ENCODE measurements at places on chromosomes 2 and 18. TPM values are rescaled to one million over a fixed set of nuclear protein-coding genes. Genes with fewer than 3 reads are reported as not detected.

Gene LIMS2
- total RNA-seq = 1.2 TPM

DNA sequence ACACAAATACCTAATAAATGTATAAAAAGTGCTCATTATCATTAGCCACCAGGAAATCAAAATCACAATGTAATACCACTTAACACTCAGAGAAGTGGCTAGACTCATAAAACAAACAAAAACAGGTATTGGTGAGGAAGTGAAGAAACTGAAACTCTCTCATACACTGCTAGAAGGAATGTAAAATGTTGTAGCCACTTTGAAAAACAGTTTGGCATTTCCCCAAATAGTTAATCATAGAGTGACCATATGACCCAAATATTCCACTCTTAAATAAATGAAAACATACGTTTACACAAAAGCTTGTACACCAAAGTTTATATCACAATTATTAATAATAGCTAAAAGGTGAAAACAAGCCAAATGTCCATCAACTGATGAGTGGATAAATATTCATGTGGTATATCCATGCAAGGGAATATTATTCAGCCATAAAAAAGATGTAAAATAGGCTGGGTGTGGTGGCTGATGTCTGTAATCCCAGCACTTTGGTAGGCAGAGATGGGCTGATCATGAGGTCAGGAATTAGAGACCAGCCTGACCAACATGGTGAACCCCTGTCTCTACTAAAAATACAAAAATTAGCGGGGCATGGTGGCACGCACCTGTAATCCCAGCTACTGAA lies 86.2 kb upstream of the COL5A2 start:
- DNase-seq = no peak

DNA sequence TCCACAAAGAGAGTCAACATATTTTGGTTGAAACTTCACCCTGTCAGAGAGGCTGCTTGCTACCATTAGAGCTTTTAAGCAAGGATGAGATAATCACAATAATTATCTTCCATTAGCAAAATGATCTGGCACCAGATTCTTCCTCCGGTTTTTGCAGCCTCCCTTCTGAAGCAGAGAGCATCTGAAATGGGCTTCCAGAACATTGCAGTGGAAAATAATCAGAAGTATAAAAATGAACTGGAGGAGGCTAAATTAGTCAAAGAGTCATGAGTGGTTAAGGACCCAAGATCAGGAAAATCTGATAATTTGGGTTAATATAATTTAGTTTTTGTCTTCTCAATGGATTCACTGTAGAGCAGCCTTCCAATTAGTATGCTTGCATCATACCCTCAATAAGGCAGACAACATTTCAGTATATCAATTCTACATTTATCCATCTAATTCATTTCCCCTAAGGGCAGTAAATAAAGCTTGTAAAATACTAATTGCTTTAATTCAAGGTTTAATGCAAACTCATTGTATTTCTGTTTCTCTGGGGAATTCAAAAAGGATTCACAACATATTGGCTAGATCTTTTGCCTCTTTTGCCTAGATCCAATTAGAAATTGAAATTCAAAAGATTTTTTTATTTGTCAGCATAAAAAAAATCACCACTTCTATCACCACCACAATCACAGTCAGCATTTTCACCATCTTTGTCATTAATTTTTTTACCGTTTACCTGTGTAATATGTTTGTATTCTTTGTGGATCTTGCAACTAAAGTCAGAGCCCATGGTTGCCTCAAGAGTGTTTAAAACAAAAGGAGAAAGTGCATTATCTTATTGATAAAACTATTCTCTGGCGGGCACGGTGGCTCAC lies 537.2 kb upstream of the DCC start:
- DNase-seq = no peak

GRCh38 chr18:52723550-52723970 lies 383.6 kb downstream of the DCC start:
- DNase-seq = no peak

DNA sequence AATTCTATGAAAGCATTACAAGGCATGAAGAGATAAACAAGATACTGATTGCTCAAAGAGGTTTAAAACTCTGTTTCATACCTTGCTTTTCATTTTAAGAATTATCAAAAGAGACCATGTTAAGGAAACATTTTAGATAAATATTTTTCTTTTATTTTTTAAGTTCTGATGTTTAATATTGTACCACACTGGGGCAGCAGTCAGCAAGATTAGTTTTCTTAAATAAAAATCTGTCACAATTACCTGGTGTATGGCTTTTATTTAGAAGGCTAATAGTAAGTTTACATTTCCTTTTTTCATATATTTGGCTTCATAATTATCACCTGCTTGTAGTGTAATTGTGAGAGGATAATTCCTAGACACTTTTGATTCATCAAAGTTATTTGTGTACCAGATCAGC lies 46.4 kb downstream of the ZNF804A start:
- no peak for DNase-seq

Gene FBLN7
- total RNA-seq = not detected

Gene E2F6
- 11.0 TPM for total RNA-seq

DNA sequence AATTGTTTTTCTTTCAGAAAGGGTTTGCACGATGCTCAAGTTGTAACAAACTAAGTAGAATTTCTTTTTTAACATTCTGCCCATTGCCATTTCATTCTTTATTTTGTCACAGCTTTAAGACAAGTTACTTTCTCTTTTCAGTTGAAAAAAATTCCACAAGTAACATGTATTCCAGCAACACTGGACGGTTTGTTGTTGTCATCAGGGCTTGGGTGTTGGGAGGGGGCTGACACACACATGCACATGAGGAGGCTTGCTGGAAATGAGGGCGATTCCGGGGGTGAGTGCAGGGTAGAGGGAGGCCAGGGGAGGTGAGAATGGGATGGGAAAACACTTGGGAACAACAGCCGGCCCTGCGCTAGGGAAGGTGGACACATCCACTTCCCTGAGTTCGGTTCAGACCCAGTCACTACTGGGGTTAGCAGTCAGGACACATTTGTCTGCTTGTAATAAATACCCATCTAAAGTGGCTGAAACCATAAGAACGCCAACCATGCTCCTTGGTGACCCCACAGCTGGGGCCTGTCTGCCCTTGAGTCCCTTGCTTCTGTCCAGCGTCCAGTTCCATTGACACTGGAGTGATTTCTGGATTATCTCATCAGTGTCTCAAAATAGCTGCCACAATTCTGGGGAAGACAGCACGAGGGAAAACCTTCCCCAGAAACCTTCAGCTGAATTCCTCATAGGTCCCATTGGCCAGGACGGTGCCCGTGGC lies 141.8 kb upstream of the BCL2L11 start:
- no peak for DNase-seq

DNA sequence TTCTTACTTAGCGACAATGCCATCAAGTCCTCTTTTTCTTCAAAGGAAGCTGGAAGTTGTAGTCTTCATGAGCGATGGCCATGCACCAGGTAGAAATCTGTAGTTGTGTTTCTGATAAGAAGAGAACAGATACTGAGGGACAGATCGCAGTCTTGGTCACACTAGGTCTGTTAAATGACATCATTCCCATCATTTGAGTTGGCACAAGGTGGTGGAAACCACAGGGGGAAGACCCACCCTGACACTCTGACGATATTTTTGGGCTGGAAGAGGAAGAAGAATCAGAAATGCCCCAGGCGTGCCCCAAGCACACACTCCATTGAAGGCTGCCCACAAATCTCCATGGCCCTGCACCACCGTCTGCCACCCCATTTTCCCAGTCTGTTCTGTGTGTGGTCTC lies 89.0 kb upstream of the BOD1L2 start:
- no peak for DNase-seq

Gene NTSR2
- not detected for total RNA-seq

Gene CMPK2
- total RNA-seq = 4.3 TPM

GRCh38 chr2:149679286-149679685 lies 91.7 kb upstream of the MMADHC start:
- no peak for DNase-seq

- DNase-seq = no peak
These were observed 58.7 kb downstream of the PUM2 start for GRCh38 chr2:20291846-20292408.

GRCh38 chr2:15955232-15955988 lies 15.1 kb downstream of the MYCN start:
- no peak for DNase-seq

GRCh38 chr2:222568865-222569264 lies 87.0 kb downstream of the FARSB start:
- no peak for DNase-seq

GRCh38 chr2:197191177-197191939 lies 119.2 kb downstream of the ANKRD44 start:
- no peak for DNase-seq

Measured in epithelial cell of proximal tubule (primary cell).